ENCODE measurements at places on chromosomes 11 and 22. TPM values are rescaled to one million over a fixed set of nuclear protein-coding genes. Genes with fewer than 3 reads are reported as not detected.

Gene TNNI2
- 9.8 TPM for polyA plus RNA-seq

Gene IGLL5
- 1.3 TPM for polyA plus RNA-seq

Gene JHY
- 0.82 TPM for polyA plus RNA-seq

Gene LAYN
- polyA plus RNA-seq = 1.4 TPM

Gene CCDC89
- polyA plus RNA-seq = 0.08 TPM

Gene AQP11
- polyA plus RNA-seq = 0.06 TPM

Gene IRAG1
- 5.7 TPM for polyA plus RNA-seq

Gene XKR3
- not detected for polyA plus RNA-seq

Gene GALNT18
- polyA plus RNA-seq = 2.2 TPM

Gene CNGA4
- polyA plus RNA-seq = 0.06 TPM

Gene RHOD
- 194 TPM for polyA plus RNA-seq

Gene OR8B8
- polyA plus RNA-seq = not detected

Gene SCGB2A2
- polyA plus RNA-seq = not detected

Gene ALG9
- polyA plus RNA-seq = 13.2 TPM

Gene TTC36
- polyA plus RNA-seq = 0.14 TPM

Gene PRG3
- polyA plus RNA-seq = not detected

Gene ANKRD49
- polyA plus RNA-seq = 11.5 TPM

Gene GNAZ
- 1.6 TPM for polyA plus RNA-seq

Gene ACR
- 0.20 TPM for polyA plus RNA-seq

Gene LRRC55
- 0.02 TPM for polyA plus RNA-seq

Gene MISFA
- polyA plus RNA-seq = 1.4 TPM

Gene HSPB2
- 1.8 TPM for polyA plus RNA-seq

Gene PRODH
- 6.9 TPM for polyA plus RNA-seq

Gene ART5
- not detected for polyA plus RNA-seq

Gene KLHL35
- polyA plus RNA-seq = 0.24 TPM

Gene RIBC2
- polyA plus RNA-seq = 1.5 TPM

Gene OR8G1
- polyA plus RNA-seq = not detected

Gene HTR3A
- polyA plus RNA-seq = 0.13 TPM

Gene TMEM121B
- 0.19 TPM for polyA plus RNA-seq

Gene GRIA4
- polyA plus RNA-seq = not detected

Gene MS4A4A
- polyA plus RNA-seq = 1.7 TPM

Gene PRDM11
- 2.6 TPM for polyA plus RNA-seq

Gene OR5P2
- polyA plus RNA-seq = not detected

Gene CASP1
- 39.4 TPM for polyA plus RNA-seq

Gene THRSP
- 0.06 TPM for polyA plus RNA-seq

Gene CBX7
- 19.1 TPM for polyA plus RNA-seq
